ENCODE measurements at places on chromosomes 7 and 10. TPM values are rescaled to one million over a fixed set of nuclear protein-coding genes. Genes with fewer than 3 reads are reported as not detected.
A peak's percentile ranks its signal among the peaks of the same experiment; 100 is the strongest.

The PKD2L1 gene
- total RNA-seq = not detected

The HPSE2 gene
- 0.23 TPM for total RNA-seq

The SFTPD gene
- not detected for total RNA-seq

DNA sequence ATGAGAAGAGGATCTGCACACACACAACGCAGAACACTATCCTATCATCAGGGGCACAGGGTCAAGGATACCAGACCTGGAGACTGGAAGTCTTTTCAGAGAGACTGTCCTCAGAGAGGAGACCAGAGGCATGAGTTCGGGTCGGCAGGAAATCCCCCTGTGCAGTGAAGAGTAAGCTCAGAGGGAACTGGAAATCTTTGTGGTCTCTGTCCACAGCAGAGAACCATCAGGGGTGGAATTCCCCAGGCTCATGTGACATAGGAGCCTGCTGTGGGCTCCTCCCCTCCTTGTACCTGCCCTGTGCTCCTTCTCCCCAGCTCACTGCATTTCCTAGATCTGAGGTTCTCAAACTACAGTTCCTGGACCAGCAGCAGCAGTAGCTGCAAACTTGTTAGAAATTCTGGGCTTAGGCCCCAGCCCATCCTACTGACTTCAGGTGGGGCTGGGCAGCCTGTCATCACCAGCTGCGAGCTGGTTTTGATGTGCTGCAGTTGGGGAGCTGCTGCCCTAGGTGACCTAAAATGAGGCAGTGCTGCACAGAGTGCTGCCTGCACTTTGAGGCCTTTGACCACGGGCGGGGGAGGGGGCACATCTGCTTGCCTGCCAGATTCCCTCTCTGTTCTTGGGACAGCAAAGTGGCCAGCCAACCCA lies 2.4 kb downstream of the ZMIZ2 start:
- DNase-seq = peak; percentile 49

- no peak for DNase-seq
These were observed 93.6 kb upstream of the COL1A2 start for GRCh38 chr7:94301024-94301586.

- no peak for DNase-seq
These were observed 100.5 kb upstream of the CARD11 start for GRCh38 chr7:3143869-3144775.

- peak; percentile 55 for DNase-seq
These were observed 23.0 kb downstream of the ASB15 start for GRCh38 chr7:123624527-123625183.

DNA sequence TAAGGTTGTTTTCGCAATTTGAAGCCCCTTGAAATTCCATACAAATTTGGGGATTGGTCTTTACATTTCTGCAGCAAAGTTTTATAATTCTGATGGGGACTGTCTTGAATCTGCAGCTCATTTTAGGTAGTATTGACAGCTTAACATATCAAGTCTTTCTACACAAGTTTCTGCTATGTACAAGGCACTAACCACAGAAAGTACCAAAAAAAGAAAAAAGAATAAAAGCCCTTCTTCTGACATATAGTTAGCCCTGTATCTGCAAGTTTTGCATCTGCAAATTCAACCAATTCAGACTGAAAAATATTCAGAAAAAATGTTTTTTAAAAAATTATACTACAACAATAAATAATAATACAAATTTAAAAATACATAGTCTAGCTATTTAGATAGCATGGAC lies 15.3 kb downstream of the POT1 start:
- DNase-seq = no peak

- DNase-seq = peak; percentile 47
These were observed 75.7 kb upstream of the EFCAB10 start for GRCh38 chr7:105656922-105657521.

- no peak for DNase-seq
These were observed 10.1 kb upstream of the CSTF2T start for GRCh38 chr10:51709324-51709972.

All from T-cell (primary cell).